Right atrium auricular region (tissue), 2 donors: ENCODE measurements at places on chromosomes 3 and 15. TPM values are rescaled to one million over a fixed set of nuclear protein-coding genes. Genes with fewer than 3 reads are reported as not detected.

Gene CPEB1
- 3.3 TPM for total RNA-seq

Gene SH2D7
- not detected for total RNA-seq

Gene DCLK3
- total RNA-seq: 0.15 TPM

DNA sequence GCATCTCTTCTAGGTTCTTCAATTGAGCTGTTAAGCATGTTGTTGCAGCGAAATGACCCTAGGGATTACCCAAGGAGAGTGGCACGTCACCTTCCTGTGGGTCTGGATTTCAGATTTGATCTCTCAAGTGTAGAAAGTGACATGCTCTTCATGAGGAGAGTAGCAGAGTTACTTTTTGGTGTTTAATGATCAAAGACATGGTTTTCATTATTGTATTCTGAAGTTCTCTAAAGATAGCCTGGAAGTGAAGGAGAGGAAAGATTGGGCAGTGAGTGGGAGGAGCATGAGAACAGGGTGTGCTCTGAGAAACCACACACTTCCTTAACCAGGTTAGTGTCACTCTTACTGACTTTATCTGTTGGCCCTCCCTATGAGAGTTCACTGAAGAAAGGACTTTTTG lies 153.6 kb downstream of the AKAP13 start:
- no peak overlapping the region for H3K4me3 ChIP-seq
- DNase-seq: no peak
- H3K4me1 ChIP-seq: peaks cover 51% of the 10 kb centered on the region
- H3K27ac ChIP-seq: peak overlapping the region; percentile 15

GRCh38 chr3:177351206-177351605 lies 153.9 kb upstream of the TBL1XR1 start:
- H3K27ac ChIP-seq: no peak overlapping the region
- DNase-seq: no peak
- H3K36me3 ChIP-seq: no peaks in the 10 kb centered on the region
- H3K4me1 ChIP-seq: peaks cover 8% of the 10 kb centered on the region

DNA sequence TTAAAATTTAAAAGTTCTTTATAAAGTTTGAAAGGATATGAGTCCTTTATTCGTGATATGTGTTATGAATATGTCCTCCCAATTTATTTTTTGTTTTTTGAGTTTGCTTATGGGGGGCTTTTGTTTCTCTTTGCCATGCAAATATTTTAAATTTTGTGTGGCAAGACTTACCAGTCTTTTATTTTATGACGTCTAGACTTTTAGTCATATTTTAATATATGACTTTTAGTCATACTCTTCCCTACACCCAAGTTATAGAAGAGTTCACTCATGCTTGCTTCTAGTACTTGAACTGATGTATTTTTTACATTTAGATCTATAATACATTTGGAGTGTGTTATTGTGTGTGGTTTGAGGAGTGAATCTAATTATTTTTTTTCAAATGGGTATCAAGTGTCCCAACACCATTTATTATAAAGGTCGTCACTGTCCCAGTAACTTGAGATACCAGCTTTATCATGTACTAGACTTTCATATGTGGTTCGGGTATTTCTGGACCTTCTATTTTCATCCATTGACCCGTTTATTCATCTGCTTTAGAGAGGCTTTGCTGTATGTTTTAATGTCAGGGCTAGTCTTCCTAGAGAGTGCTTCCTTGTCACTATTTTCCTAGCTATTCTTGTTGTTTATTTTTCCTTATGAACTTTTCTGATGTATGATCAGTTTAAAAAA lies 755 bp downstream of the PARP15 start:
- peaks cover 3% of the 10 kb centered on the region for H3K4me1 ChIP-seq
- H3K27ac ChIP-seq: peak overlapping the region; percentile 60
- peak overlapping the region; percentile 28 for H3K4me3 ChIP-seq
- no peaks in the 10 kb centered on the region for H3K27me3 ChIP-seq

GRCh38 chr3:159819676-159820075 lies 169.0 kb upstream of the IL12A start:
- H3K4me1 ChIP-seq: peaks cover 16% of the 10 kb centered on the region
- H3K36me3 ChIP-seq: no peaks in the 10 kb centered on the region
- H3K27ac ChIP-seq: no peak overlapping the region
- H3K27me3 ChIP-seq: no peaks in the 10 kb centered on the region

DNA sequence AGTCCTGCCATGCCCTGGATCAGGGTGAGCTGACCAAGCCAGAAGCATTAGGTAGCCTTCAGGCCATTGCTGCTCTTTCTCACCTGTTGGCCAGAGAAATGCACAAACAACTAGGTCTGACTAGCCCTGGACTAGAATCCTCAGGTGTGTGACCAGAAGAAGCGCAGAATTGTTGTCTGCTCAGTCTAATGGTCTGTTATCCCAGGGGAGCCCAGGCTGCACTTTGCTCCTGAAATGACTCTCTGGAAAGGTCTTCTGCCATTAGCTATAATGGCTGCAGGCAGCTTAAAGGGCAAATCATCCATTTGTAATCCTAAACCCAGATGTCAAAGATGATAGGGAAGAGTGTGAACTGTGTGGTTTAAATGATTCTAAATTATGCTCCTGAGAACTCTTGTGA lies 246.1 kb downstream of the NFKBIZ start:
- no peak overlapping the region for H3K27ac ChIP-seq
- peaks cover 9% of the 10 kb centered on the region for H3K4me1 ChIP-seq
- H3K27me3 ChIP-seq: no peaks in the 10 kb centered on the region
- H3K36me3 ChIP-seq: no peaks in the 10 kb centered on the region
- no peak overlapping the region for H3K4me3 ChIP-seq
